ENCODE measurements at places on chromosomes 6 and 20. TPM values are rescaled to one million over a fixed set of nuclear protein-coding genes. Genes with fewer than 3 reads are reported as not detected.

GRCh38 chr6:165729307-165729936, 66.4 kb upstream of the PDE10A start:
- no peak for DNase-seq

- no peak for DNase-seq
These were observed 162.8 kb upstream of the AFDN start for GRCh38 chr6:167663784-167664443.

Gene MYCT1
- total RNA-seq, result 9.6 TPM

DNA sequence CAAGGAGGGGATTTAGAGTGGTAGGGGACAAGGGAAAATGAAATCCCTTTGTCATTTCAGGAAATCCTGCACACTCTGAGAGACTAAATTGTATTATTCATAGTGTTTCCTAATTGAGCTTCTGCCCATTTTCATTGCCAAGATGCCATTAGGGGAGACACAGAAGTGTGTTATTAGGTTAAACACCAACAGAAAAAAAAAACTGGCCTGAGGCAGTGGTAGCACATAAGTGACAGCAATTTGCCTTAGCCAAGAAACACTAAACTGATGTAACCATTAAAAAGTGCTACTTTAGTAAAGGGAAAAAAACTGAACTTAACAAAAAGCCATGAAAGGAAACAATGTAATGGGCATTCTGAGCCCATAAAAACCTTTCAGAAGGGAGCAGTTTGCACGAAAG, 270.5 kb upstream of the PLN start:
- DNase-seq, result no peak

Gene SLA2
- 0.27 TPM for total RNA-seq

DNA sequence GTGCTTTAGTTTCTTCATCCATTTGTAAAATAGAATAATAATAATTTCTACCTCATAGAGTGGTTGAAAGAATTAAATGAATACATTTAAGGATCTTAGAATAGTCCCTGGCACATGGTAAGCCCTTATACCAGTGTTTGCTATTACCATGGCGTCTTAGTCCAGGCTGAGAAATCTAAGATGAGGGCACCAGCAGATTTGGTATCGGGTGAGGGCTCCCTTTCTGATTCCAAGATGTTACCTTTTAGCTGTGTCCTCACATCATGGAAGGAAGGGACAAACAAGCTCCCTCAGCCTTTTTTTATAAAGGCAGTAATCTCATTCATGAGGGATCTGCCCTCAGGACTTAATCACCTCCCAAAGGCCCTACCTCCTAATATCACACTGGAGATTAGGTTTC, 123.9 kb upstream of the FOXO3 start:
- DNase-seq, result no peak

Gene HSPA12B
- total RNA-seq, result 9.2 TPM

Gene MCCD1
- not detected for total RNA-seq

- DNase-seq, result no peak
These were observed 355.5 kb downstream of the PRKN start for GRCh38 chr6:162372106-162372505.

Gene TFB1M
- 15.1 TPM for total RNA-seq

DNA sequence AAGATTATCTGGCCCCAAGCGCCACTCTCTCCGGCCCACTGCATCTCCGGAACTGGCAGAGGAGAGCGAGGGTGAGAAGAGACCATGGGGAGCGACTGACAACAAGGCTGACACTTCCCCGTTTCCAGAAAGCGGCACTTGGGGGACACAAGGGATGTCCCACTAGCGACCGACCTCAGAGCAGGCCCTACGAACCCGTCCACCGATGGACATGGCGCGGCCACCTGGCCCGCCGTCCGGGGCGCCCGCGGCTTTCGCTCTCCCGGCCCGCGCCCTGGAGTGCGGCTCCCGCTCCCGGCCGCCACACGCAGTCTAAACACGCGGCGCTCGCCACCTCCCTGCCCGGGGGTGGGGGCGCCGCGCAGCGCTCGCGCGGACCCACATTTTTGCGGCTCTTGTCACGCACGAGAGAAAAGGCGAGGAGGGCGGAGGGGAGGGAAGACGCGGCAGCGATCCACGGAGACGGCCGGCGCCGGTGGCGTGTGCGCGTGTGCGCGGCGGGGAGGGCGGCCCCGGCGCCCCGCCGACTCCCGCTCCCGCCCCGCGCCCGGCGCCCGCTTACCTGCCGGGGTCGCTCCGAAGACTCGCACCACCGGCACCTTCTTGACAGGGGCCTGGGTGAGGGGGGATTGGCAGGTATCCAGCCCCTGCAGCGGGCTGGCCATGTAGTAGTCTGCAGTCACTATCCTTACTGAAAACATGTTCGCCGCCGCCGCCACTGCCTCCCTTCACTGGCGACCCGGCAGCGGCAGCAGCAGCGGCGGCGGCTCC, 645 bp downstream of the REV3L start:
- peak; percentile 79 for DNase-seq

Gene SYNDIG1
- total RNA-seq, result 17.6 TPM

GRCh38 chr6:64010010-64010409, 374.4 kb downstream of the PHF3 start:
- DNase-seq, result no peak

DNA sequence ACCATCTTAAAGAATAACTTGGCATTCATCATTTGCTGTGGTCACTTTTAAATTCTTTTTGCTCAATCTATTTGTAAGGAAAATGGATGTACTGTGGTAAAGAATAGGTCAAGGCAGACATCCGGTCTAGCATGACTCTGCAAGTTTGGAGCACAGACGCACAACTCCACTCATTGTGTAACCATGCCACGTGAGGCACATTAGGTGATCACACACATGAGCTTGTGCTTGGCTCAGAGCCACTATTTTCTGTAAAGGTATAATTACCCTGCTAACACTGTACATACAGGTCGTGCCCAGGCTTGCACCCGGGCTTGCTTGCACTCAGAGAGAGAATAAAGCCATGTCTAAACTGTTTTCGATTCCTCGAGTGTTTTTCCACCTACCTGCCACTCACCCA, 1289.1 kb upstream of the ADGRB3 start:
- DNase-seq, result no peak

DNA sequence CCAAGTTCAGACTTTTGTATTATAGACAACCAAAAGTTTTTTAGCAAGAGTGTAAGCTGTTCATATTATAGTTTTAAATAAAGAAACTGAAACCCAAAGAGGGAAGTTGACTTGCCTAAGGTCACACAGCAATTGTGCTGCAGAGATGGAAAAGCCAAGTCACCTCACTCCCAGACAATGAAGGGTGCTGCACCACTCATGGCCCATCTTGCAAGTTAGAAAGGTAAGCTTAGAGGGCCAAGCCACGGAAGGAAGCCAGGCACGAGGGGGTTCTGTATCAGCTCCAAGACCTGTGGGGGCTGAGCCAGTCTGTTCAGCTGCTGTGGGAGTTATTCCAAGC, 860 bp downstream of the DEFB124 start:
- DNase-seq, result no peak

DNA sequence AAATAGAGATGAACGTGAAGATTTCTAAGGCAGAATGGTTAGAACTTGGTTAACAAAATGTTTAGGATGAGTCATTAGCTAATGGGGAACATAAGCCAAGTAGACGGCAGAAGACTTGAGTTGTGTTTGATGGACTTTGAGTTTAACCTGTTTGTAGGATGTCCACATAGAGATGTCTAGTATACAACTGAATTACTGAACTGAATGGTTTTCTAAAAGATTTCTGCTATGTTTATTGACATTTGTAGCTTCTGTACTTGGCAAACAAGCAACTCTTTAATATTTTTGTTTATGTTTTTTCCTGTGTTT, 54.5 kb upstream of the DYNLRB1 start:
- no peak for DNase-seq

GRCh38 chr6:117837261-117837660, 69.8 kb upstream of the SLC35F1 start:
- DNase-seq, result no peak

- DNase-seq, result peak; percentile 63
These were observed 19.3 kb upstream of the APMAP start for GRCh38 chr20:25011831-25012241.

Gene PAX1
- 0.35 TPM for total RNA-seq

Gene LRRC73
- 1.5 TPM for total RNA-seq

Gene PBOV1
- not detected for total RNA-seq

GRCh38 chr20:24381886-24382285, 87.5 kb upstream of the SYNDIG1 start:
- DNase-seq, result no peak

DNA sequence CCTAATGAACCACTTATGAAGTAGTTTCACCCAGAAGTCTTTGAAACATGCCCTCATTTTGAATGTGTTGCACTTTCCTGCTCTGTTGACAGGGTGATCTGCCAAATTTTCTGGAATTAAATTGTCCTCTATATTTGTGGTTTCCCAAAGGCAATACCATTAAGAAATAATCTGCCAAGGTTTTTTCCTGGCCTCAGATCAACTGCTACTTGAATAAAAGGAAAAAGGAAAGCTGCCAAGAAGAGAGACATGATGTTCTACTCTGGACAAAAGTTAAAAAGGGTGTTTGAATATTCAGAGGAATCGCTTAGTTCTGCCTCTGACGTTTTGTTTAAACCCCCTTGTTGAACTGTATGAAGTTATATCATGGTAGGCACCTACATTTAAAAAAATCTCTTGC, 37.4 kb upstream of the ARMH2 start:
- no peak for DNase-seq

Gene ID4
- total RNA-seq, result 6.8 TPM

DNA sequence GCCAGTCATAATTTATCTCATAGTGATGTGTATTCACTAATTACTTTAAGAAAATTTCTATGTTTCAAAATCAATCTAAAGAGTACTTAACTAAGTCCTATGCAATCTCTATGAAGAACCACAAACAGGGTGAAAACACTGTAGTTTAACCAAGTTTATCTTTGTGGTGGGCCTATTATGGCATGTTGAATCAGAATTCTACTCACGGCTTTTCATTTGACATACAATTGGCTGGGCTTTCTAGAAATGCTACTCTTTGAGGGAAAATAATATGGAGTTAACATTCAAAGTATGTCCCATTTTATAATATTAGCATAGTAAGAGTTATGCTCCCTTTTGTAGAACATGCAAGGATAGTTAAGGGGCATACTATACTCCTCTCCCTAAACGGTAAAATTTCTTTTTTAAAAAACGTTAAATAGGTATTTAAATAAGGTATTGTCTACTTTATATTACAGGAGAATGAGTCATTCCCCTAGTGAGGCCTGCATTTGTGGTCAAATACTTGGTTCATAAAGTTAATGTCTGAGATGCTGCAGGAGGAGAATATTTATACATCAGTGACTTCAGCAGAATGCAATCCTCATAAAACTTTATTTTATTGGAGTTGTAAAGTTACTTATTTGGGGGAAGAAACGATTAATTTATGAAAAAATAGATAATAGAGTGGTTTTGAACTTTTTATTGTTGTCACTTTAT, 1.8 kb downstream of the MOXD1 start:
- no peak for DNase-seq

GRCh38 chr6:85917522-85917921, 274.8 kb upstream of the SYNCRIP start:
- DNase-seq, result no peak

Gene PRDM13
- not detected for total RNA-seq

DNA sequence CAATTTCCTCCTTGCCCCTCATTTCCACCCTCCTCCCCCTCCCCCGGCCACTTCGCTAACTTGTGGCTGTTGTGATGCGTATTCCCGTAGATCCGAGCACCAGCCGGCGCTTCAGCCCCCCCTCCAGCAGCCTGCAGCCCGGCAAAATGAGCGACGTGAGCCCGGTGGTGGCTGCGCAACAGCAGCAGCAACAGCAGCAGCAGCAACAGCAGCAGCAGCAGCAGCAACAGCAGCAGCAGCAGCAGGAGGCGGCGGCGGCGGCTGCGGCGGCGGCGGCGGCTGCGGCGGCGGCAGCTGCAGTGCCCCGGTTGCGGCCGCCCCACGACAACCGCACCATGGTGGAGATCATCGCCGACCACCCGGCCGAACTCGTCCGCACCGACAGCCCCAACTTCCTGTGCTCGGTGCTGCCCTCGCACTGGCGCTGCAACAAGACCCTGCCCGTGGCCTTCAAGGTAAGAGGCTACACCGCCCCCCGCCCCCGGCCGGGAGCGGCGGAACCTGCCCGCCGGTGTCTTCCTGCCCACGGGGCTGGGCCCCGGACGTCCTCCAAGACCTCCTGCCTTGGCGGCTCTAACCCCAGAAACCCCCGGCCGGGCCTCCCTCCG, 44.9 kb upstream of the SUPT3H start:
- peak; percentile 81 for DNase-seq

- no peak for DNase-seq
These were observed 7.7 kb upstream of the ZKSCAN8 start for GRCh38 chr6:28134015-28134414.

- DNase-seq, result no peak
These were observed 40.5 kb upstream of the TAF8 start for GRCh38 chr6:42009844-42010184.

GRCh38 chr6:39841291-39841690, 49.1 kb downstream of the DAAM2 start:
- no peak for DNase-seq

Gene ADGRB3
- total RNA-seq, result 0.51 TPM
